Suprapubic skin (tissue), 4 donors: ENCODE measurements at places on chromosomes 16 and 17. TPM values are rescaled to one million over a fixed set of nuclear protein-coding genes. Genes with fewer than 3 reads are reported as not detected.

APRT gene
- 382 TPM for total RNA-seq

KRT27 gene
- 49.4 TPM for total RNA-seq

DNA sequence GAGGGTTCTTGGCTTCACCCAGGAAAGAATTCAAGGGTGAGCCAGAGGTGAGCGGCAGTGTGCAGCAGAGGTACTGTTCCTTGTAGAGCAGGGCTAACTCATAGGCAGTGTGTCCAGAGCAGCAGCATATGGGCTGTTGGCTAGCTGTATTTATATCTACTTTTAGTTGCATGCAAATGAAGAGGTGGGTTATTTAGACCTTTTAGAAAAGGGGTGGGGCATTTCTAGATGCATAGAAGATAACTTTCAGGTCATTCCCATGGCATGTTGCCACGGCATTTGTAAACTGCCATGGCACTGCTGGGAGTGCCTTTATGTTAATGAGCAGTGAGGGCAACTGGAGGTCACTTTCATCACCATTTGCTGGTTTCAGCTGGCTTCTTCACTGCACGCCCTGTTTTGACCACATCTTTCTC lies 141.0 kb downstream of the STX8 start:
- no peak for DNase-seq

HOXB1 gene
- not detected for total RNA-seq

DNA sequence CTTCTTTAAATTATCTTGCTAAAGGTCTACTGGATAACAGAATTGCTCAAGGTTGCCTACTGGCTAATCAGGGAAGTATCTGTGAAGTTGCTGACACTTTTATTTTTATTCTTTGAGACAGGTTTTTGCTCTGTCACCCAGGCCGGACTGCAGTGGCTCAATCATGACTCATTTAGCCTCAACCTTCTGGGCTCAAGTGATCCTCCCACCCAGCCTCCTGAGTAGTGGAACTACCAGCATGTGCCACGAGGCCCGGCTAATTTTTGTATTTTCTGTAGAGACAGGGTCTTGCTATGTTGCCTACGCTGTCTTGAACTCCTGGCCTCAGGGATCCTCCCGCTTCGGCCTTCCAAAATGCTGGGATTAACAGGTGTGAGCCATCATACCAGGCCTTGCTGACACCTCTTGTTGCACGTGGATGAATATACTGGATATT lies 43.1 kb downstream of the GLG1 start:
- DNase-seq: no peak

DNA sequence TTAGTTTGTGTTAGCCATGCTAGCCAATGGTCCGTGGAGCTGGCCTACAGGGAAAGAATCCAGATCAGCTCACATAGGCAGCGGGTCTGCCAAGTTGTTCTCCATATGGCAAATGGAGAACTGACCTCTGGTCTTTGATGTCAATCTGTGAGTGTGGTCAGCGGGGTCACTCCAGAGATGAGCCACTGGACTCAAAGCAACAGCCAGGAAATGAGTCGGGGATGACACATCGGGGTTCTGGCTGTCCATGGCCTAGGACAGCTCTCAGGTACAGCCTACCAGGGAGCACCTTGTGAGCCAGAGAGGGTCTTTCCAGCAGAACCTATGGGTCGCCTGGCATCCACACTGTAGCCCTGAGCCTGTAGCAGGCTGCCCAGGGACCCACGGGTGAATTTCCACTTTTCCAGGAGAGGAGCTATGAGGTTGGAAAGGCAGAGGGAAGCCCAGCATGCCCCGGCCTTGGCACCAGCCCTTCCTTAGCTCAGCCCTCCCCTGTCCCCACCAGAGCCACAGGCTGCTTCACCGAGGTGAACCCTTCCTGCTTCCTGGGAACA lies 203.0 kb upstream of the TNRC6C start:
- DNase-seq: peak; percentile 40

IGFBP4 gene
- total RNA-seq: 88.8 TPM

CLDN7 gene
- total RNA-seq: 14.5 TPM

GRCh38 chr16:28149011-28149888 lies 62.5 kb downstream of the XPO6 start:
- DNase-seq: no peak

KRTAP4-5 gene
- 1.1 TPM for total RNA-seq

NPIPA5 gene
- total RNA-seq: 8.5 TPM

TSPAN10 gene
- total RNA-seq: 2.2 TPM

DNA sequence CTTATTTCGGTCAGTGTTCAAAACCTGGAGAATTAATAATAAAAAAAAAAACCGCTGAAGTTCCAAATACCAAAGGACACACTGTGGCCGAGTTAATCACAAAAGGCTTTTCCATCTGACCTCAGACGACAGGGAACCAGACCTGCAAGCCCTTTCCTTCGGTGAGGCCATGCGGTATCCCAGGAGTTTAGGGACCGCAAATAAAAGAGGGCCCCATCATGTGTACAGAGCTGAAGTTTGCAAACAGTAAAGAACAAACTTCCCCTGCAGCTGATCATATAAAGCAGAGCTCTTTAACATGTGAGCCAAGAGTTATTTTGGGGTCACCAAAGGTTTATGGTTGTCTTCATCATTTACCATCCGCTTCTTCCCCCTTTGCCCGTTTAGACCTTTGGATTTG lies 33.0 kb upstream of the FOXJ1 start:
- DNase-seq: no peak

DNA sequence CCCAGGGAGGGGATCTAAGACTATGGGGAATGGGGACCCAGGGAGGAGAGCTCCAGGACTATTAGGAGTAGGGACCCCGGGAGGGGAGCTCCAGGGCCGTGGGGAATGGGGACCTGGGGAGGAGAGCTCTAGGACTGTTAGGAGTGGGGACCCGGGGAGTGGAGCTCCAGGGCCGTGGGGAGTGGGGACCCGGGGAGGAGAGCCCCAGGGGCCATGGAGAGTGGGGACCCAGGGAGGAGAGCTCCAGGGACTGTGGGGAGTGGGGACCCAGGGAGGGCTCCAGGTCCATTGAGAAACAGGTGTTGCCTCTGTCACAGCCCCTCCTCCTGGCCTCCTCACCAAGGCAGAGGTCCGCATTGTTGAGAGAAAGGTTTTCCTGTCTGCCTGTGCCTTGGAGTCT lies 16.0 kb downstream of the MPRIP start:
- DNase-seq: peak; percentile 53

DNA sequence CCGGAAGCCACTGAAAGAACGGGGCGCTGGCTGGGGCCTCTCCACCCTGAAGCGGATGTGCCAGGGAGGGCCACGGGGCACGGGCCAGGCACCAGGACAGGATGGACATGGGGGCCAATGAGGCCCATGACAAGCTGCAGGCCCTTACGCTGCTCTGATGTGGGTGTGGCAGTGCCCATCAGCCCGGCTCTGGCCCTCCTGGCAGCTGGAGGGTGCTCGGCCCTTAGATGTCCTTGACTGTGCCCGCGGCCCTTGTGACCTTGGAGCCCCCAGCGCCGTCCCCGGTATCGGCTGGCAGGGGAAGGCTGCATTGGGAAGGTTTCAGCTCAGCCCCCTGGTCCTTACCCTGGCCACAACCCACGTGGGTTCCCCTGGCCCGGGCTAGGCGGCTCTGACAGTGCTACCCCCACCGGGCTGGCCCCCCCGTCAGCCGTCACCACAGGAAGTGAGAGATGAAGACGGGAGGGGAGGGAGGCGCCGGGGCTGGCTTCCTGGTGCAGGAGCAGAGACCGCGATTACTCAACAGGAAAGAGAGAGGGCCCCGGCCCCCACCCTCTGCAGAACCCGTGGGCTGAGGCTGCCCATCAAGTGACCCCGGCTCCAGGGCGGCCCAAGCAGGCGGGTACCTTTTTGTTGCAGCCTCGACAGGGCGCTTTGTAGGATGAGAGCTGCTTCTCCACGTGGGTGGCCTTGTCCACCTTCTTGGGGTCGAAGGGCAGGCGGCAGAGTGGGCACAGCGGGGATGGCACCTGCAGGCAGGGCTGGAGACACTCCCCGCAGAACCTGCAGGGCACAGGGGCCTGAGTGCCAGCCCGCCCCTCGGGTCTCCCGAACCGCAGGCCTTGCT lies 5.3 kb downstream of the RNF166 start:
- DNase-seq: peak; percentile 93

DNA sequence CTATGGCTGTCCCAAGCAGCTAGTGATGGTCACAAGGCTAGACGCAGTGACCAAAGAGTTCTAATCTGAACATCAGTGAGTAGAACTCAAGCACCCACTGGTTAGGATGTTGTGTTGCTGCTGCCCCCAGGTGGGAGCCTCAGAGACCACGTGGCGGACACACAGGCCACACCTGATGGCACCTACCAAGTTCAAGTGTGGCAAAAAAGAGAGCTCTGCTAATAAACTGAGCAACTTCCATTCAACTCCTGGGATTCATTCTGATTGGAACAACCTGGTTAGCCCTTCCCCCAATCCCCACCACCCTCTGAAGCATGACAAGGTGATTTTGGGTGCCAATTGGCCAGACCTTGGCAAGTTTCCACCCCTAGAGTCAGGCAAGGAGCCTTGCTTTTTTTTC lies 3.5 kb upstream of the LCMT1 start:
- DNase-seq: no peak

DNA sequence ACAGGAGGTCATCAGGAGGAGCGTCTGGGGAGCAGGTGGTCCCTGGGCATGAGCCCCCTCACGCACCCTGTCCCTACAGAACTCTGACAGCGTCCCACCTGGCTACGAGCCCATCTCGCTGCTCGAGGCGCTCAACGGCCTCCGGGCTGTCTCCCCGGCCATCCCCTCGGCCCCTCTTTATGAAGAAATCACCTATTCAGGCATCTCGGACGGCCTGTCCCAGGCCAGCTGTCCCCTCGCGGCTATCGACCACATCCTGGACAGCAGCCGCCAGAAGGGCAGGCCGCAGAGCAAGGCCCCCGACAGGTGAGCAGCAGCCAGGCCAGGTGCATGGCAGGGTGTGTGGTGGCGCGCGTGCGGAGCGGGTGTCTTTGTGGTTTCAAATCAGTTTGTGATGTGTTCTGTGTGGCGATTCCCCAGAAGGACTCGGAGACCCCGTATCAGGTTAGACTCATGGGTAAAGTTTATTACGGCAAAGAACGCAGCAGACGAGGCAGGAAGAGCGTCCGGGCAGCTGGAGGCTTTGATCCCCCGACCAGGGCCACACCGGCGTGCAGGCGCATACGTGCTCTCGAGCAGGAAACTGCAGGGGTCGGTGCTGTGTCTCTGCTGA lies 11.8 kb upstream of the NUDT16L1 start:
- no peak for DNase-seq

GRCh38 chr17:80453998-80454556 lies 22.3 kb downstream of the NPTX1 start:
- DNase-seq: no peak

DNA sequence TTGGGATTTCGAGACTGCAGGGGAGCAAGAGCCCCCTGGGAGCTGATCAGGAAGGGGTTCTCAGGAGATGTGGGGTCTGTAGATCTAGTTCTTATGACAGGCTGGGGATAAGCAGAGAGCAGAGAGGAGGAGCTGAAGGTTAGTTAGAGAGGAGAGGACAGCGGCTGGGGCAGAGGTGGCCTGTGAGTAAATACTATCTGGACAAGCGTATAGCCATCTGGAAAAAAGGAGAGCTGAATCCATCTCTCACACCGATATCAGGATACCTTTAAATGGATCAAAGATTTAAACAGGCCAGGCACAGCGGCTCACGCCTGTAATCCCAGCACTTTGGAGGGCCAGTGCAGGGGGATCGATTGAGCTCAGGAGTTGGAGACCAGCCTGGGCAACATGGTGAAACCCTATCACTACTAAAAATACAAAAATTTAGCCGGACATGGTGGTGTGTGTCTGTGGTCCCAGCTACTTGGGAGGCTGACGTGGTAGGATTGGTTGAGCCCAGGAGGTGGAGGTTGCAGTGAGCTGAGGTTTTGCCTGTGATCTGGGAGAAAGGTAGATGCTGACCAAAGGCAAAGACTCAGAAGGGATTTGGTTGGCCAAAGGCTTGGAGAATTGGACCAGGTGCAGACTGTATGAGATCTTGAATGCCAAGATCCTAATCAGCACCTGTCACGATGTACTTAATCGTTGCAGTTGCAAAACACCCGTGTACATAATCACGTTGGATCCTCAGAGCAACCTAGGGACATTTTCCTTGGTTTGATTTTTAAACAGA lies 18.9 kb upstream of the SLC25A19 start:
- DNase-seq: no peak

PRSS36 gene
- total RNA-seq: 10.2 TPM

MT3 gene
- total RNA-seq: not detected

- DNase-seq: peak; percentile 95
These were observed 43.2 kb upstream of the MRPS23 start for GRCh38 chr17:57892820-57893595.

GRCh38 chr17:9256751-9257629 lies 235.7 kb downstream of the NTN1 start:
- no peak for DNase-seq

DNA sequence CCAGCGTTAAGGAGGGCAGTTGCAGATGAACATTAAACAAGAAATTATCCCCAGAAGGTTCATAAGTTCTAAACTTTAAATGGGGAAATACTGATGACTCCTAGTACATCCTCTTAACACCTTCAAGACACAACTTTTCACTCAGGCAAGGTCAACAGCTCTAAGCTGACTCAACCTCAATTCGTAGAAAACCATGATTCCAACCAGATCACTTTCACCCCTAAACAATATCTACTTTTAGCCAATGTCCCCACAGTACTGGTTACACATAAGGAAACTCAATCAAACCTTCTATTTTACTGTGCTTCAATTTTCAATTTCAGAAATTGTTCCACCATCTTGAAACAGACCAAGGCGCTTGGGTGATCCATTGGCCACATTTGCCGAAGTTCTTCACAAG lies 2.3 kb downstream of the CDYL2 start:
- no peak for DNase-seq

DNA sequence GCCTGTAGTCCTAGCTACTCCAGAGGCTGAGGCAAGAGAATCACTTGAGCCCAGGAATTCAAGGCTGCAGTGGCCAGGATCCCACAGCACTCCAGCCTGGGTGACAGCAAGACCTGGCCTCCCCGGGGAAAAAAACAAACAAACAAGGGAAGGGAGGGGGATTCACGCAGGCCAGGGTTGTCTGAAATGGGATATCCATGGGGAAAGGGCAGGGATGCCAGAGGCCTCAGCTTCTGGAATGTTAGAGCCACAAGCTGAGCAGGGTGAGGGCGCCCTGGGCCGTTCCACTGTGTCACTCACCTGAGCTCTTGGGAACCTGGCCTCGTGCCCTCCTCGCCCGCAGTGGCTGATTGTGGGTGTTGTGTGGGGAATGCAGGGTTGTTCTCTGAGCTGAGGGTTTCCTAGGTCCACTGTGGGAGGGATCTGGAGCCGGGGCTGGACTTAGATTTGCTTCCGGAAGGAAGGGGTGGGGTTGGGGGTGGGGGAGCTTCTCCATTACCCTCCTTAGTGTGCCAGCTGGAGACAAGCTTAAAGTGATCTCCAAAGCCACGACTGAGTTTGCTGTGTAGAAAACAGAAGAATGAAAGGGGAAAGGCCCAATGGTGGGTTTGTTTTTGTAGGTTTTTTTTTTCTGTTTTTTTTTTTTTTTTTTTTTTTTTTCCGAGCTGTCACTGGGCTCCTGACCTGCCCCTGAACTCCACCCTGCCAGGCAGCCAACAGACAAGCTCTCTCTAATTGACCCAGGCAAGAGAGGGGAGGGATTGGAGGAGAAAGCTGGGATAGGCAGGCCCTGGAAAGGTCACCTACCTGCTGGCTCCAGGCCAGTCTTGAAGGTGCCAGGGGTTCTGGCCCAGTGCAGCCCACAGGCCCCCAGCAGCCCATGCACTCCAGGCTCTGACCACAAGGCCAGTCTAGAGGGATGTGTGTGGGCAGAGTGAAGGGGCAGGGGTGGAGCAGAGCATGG lies at the start of gene SULT1A1:
SULT1A1 (minus strand) TSS at position 414 of the 964 bp plus-strand sequence. CDS start 1,189 bp downstream, outside the sequence.
- no peak for DNase-seq

CDIP1 gene
- 20.8 TPM for total RNA-seq

- no peak for DNase-seq
These were observed 58.9 kb upstream of the EFCAB3 start for GRCh38 chr17:62321451-62321850.

SOX9 gene
- 52.3 TPM for total RNA-seq

GRCh38 chr17:79413611-79414010 lies 197.2 kb downstream of the RBFOX3 start:
- no peak for DNase-seq
